ENCODE measurements at places on chromosomes 12 and 14.
A peak's percentile ranks its signal among the peaks of the same experiment; 100 is the strongest.

DNA sequence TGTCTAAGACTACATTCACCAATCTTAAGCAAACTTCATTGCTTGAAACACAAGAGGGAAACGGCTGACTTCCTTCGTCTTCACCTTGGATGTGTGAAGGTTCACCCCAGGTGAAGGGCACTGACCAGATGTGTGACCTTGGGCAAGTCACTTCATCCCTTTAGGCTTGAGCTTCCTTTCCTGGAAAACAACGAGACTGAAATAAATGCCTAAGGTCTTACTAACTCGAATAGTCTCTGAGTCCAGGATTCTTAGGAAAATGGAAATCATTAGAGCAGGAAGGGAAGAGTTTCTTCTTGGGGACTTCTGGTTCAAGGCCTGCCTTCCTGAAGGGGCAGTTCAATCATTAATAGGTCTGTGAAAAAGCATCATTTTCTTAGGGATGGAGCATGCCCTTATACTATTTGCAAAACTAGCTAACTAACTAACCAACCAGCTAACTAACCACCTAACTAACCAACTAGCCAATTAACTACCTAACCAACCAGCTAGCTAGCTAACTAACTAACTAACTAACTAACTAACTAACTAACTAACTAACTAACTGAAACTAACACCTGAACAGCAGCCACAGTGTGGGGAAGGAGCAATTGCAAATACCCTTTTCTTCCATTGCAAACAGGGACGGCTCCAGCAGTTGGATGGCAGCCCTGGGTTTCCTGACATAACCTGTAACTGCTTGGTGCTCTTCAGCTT lies 31.5 kb upstream of the EMP1 start:
- no peak for DNase-seq

DNA sequence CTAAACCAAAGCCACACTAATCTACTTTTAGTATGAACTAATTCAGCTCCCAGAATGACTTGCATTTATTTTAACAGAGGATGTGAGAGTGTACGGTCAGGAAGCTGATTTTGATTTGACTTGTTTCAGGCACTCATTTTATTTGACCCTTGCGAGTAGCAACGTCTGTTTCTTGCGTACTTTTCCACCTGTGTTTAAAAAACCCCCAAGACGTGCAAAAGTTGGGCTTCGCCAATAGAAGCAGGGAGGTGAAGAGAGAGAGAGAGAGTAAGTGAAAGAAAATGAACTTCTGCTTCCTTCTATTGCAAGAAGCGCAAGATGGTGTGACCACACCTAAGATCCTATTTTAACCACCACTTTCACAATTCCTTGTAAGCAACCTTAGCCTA lies 6.7 kb upstream of the SLC15A4 start:
- no peak for DNase-seq

- DNase-seq = peak; percentile 45
Observed at GRCh38 chr12:45762185-45763110, 32.9 kb downstream of the ARID2 start.

- no peak for DNase-seq
Observed at GRCh38 chr12:65140738-65141137, 19.6 kb upstream of the WIF1 start.

- no peak for DNase-seq
Observed at GRCh38 chr12:90061809-90062208, 353.2 kb upstream of the ATP2B1 start.

DNA sequence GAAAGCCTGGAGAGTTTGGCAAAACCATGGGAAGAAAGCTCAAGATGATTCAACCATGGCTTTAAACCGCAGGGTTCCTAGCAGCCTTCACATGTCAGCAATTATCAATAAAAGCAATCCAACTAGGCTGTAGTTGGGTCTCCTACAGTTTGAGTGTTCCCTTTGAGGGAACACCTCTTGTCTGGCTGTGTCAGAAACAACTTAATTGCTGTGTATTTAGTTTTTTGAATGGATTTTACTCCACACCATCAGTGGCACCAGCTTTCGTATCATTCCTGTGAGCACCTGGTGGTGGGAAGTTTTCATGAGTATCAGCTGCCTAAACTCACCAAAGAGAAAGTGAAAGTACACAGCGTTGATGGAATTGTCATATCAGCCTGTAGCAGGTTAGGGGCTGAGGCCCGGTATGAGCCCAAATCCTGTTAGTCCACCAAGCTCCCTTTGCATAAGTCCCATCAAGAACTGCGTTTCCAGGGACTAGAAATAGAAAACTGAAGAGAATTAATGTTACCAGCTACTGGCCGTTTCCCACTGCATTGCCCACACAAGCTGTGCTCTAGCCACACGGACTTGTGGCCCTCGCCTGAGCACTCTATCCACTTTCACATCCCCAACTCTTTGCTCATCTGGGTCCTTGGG lies 10.9 kb upstream of the IL26 start:
- DNase-seq = peak; percentile 29

DNA sequence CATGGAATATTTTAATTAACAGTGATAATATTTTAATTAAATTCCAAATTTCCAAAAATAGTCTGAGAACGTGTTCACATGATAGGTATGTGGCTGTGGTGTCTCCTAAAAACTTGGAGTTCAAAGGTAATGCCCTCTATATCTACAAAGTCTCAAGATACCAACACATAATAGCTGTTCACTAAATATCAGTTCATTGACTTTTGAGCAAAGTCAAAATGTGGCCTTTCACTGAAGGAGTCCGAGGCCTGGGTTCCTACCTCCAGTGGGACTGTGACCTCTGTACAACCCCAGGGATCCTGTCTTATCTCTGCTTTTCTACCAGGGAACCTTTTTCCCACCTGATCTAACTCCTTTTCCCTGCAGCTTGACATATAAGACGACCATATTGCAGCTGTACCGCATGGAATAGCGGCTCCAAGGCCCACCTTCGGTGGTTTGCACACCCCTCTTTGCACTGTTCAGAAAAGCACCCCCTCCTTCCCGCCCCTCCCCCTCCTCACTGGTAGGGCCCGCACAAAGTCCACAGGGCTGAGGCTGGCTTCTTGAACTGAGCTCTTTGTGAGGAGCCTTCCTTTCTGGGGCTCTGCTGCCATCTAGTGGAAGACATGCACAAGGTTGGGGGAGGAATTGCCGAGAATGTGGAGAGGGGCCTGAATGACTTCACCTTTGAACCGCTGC lies 3.1 kb downstream of the CCND2 start:
- peak; percentile 59 for DNase-seq

Measured in NCI-H2081 (cell line).